ENCODE measurements at places on chromosomes 1 and 21.
A peak's percentile ranks its signal among the peaks of the same experiment; 100 is the strongest.

GRCh38 chr1:2949966-2950925, 71.0 kb upstream of the ACTRT2 start:
- no peak for DNase-seq

DNA sequence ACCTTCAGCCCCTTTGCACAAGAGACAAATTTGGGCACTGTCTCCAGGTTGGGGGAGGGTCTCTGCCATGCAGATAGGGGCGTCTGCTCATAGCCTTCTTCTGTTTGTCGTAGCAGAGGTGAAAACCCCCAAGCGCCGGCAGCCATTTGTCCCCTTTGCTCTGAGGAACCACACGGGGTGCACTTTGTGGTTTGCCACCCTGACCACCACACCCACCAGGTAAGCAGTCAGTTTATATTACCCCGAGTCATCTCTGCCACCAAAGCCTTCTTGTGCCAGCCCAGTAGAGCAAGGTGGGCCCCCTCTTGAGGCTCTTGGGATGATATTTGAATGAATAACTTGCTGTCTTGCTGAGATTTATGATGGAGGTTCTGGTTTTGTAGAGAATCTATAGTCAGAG, 111.8 kb downstream of the VPS13D start:
- DNase-seq, result no peak

DNA sequence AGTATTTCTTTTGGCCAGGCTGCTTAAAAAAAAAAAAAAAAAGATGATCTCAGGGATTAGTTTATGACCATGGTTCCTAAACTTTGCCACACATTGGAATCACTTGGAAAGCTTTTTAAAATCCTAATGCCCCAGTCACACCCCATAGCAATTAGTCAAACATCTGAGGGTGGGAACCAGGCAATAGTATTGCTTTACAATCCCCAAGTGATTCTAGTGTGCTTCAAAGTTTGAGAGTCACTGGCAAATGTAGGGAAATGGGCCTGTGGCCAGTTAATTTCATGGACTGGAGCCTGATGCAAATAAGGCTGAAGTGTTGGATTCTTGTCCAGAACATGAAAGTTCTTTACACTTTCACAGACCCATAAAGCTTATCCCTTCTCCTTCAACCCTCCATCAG, 374.6 kb upstream of the ESRRG start:
- DNase-seq, result no peak

- DNase-seq, result peak; percentile 14
Measured at GRCh38 chr1:86708920-86709319, 4.5 kb downstream of the SH3GLB1 start.

DNA sequence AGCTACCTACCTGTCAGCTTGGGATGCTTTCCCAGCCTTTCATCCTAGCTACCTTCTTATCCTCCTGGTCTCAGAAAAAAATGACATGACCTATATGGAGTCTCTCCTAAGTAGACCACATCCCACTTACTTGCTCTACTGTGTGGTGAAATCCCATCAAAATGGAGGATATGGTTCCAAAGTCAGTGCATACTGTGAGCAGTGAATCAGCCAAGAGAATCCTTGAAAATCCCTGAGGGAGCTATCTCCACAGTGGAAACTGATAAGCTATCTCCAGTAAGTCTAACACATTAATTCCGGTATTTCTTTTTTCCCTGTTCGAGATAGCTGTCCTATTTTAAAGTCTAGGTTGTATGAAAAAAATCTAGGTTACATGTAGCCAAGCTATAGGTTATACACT, 189.7 kb downstream of the FGGY start:
- DNase-seq, result no peak

- peak; percentile 69 for DNase-seq
Measured at GRCh38 chr1:230169454-230170152, 102.6 kb downstream of the GALNT2 start.

DNA sequence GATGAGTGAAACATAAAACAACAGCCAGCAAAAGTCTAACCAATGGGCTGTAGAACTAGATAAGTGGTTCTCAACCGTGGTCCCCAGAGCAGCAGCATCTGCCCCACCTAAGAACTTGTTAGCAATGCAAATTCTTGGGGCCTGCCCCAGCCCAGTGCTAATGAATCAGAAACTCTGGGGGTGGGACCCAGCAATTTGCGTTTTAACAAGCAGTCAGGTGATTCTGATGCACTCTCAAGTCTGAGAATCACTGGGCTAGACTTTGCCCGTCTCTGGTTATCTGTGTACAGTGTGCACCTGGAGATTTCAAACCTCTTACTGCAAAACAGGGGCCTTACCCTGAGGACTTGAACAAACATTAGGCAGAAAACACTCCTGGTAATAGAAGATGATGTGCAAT, 66.5 kb downstream of the PLXNA2 start:
- no peak for DNase-seq

DNA sequence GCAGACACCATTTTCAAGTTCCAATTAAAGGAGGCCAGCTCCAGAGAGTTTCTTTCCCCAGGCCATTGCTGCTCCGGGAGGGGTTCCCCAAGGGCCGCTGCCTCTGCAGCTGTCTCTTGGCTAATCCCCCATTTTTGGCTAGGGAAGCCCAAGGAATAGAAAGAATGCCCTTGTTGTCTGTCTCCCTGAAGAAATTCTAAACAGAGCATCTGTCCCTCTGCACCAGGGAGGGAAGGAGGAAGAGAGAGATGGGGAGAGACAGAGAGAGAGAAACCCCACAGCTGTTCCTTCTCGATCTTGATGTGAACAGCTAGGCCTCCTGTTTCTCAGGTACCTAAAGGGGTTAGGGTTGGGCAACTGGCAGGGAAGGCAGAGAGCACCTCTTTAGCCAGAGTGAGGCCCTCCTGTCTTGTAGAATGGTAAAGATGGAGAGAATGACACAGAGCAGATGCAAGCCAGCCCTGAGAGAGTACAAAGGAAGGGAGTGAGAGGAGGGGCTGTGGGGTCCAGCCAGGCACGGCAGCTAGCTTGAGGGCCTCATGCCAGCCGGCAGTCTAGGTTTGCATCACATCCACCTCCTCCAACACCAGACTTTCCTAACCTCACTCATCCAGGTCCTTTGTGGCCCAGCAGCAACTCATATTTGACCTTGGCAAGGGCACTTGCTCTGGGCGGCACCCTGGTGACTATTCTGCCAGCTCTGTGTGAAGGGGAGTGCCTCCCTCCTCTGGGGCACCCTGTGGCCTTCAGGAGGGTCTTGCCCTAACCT, 13.1 kb downstream of the OPTC start:
- no peak for DNase-seq

GRCh38 chr1:39625462-39626273, 13.8 kb downstream of the HEYL start:
- DNase-seq, result no peak

- DNase-seq, result peak; percentile 55
Measured at GRCh38 chr1:12525311-12526181, 92.5 kb downstream of the DHRS3 start.

- no peak for DNase-seq
Measured at GRCh38 chr1:70828177-70828576, 219.4 kb downstream of the PTGER3 start.

DNA sequence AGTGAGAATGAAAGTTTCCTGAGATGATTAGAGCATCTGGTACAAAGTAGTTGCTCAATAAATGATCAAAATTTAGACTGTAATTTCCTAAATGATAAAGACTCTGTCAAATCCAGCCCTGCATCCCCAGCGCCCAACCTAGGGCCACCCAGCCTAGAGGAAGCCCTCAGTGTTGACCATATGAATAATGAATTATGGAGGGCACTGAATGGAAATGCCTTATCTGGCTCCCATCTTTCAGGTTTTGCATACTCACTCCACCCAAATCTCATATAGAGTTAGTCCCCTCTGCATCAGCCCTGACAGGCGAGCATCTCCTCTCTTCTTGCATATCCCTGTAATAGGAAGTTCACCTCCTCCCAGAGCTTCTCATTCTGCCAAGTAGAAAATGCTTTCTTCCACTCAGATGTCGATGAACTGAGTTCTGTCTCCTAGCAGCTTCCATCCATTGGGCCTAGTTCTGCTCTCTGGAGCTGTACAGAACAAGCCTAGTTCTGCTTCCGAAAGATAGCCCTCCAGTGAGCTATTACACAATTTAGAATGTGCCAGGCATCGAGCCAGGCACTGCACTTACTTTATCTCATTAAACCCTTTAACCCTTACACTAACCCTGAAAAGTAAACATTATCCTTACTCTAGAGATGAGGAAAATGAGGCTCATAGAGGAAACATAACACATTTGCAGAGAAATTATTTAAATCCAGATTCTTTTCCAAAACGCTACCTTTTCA, 20.9 kb downstream of the COA7 start:
- DNase-seq, result no peak

DNA sequence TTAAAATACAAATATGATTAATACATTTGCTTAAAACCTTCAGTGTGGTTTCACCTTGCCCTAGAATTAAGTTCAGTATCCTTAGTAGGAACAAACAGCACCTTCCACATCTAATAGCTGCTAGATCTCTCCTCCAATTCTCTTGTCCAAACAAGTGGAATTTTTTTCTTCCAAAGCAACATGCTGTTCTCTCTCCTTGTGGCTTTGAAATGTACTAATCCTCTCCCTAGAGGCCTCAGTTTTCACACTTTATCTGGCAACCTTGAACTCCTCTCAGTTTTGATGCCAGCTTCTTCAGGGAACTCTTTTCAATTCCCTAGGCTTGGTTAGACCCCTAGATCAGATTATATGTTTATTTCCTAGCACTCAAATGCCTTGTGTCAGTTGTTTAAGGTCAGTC, 87.0 kb downstream of the GLUL start:
- DNase-seq, result no peak

GRCh38 chr1:61448914-61449313, 276.0 kb downstream of the TM2D1 start:
- no peak for DNase-seq

- DNase-seq, result no peak
Measured at GRCh38 chr1:30670240-30671060, 52.9 kb downstream of the MATN1 start.

GRCh38 chr1:2486558-2486957, 10.5 kb downstream of the PLCH2 start:
- no peak for DNase-seq

DNA sequence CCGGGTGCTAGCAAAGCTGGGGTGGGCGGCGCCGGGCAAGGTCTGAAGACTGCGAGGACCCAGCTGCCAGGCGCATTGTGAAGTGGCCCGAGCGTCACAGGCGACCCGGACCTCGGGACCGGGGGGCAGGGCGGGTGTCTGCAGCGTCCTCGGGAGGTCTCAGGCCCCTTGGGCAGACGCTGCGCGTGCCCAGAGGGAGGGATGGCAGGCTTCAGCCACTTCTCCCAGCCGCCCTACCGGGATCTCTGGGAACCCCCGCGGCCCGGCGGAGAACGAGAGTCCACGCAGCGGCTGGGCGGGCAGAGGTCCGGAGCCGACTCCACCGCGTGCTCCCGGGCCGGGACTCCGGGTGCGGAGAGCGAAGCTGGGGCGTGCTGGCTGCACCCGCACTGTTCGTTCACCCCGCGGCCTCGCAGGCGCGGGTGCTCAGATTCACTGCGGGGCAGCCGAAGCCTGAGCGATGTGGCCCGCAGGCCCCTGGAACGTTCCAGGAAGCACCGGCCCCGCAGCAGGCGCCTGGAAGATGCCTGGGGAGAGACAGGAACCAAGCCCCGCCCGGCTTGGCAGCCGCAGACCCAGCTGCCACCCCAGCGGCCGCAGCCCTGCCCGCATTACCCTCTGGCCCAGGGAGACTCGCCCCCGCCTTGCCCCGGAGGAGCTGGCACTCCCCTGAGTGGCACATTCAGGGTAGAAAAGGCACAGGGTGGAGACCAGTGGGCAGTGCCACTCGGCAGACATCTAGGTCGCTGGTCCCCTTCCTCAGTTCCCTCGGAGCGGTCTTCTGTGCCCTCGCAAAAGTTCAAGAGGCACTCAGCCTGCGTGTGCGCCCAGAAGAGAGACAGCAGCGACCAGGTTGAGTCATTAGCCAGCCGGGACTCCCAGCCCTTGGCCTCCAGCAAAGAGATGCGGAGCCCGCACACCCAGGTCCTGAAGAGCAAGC, at the start of gene CCDC185:
Gene CCDC185 (plus strand): TSS at position 141 of the 940 bp plus-strand sequence. CDS start 61 bp downstream, at position 202.
- no peak for DNase-seq

- peak; percentile 45 for DNase-seq
Measured at GRCh38 chr1:43220905-43221778, 48.6 kb upstream of the TMEM125 start.

GRCh38 chr1:56424744-56425493, 154.4 kb downstream of the PLPP3 start:
- peak; percentile 91 for DNase-seq

DNA sequence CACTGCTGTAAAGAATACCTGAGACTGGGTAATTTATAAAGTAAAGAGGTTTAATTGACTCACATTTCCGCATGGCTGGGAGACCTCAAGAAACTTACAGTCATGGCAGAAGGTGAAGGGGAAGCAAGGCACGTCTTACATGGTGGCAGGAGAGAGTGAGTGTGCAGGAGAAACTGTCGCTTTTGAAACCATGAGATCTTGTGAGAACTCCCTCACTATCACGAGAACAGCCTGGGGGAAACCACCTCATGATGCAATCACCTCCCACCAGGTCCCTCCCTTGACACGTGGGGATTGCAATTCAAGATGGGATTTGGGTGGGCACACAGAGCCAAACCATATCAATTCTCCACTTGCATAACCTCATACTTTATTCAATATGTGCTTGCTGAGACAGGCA, 76.6 kb downstream of the GIPC2 start:
- no peak for DNase-seq

DNA sequence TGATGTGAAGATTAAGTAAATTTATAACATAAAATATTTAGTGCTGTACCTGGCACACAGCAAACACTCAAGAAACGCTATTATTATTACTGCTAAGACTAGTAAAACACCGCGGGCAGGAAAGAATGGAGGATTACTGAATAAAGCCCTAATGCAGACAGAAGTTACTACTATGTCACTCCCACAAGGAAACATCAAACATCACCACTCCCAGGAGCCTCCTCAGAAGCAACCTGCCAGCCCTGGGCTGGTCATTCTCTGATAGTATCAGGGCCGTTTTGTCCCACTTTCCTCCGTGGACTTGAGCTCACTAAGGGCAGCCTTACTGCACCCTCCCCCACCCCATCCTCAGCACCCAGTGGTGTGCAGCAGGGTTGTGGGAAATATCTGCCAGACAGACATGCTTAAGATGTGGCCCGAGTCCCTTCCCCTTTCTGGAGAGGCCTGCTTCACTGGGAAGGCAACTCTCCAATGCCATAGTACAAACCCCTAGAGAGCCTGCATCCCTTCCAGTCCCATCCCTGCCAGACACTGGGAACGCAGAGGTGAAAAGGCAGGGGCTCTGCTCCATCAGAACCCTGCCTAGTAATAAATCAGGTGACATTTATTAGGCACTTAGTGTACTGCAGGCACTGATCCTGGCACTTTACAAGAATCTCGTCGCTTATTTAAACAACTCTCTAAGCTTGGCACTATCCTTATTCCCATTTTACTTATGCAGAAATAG, 41.7 kb upstream of the ECE1 start:
- peak; percentile 59 for DNase-seq

DNA sequence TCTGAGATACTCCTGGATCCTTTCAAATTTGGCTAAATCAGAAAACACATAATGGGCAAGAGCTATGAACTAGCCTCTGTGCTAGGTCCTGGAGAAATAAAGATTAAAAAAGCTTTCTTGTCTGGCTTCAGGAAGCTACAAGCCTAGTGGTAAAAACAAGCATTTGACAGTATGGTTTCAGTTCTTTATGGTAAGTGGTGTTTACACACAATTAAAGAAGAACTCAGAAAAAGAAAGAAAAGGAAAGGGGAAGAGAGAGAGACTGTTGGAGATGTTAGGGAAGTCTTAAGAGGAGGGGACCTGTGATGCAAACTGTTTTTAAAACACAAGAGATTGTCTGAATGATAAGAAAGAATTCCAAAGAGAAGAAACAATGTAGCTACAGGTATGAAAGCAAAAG, 1.8 kb downstream of the OR10J1 start:
- peak; percentile 57 for DNase-seq

- no peak for DNase-seq
Measured at GRCh38 chr1:4677608-4678007, 23.2 kb downstream of the AJAP1 start.

All from inflammatory macrophage treated with lipopolysaccharide for 4 hours (primary cell).